Glutamatergic neuron (in vitro differentiated cells): ENCODE measurements at places on chromosomes 7 and 10.

- DNase-seq, result no peak
These were observed 71.5 kb downstream of the WAPL start for GRCh38 chr10:86449926-86450558.

- no peak for DNase-seq
These were observed 30.4 kb upstream of the GPR26 start for GRCh38 chr10:123635745-123636144.

DNA sequence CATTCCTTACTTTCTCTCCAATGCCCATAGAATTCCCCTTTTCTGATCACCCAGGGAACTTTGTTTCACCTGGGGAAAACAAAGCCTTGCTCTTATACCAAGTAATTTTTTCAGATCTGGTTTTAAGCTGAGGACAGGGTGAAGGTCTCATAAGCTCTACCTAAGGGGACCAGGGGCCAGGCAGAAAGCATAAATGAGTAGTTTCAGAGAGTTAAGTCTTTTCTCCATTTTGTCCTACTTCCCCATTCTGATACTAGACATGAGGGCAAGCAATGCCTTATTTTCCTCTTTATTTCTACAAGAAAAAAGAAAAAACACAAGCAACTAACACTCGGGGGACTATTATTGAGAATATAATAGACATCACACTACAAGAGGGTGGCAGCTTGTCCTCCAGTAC, 2.9 kb downstream of the AKR1D1 start:
- DNase-seq, result no peak

DNA sequence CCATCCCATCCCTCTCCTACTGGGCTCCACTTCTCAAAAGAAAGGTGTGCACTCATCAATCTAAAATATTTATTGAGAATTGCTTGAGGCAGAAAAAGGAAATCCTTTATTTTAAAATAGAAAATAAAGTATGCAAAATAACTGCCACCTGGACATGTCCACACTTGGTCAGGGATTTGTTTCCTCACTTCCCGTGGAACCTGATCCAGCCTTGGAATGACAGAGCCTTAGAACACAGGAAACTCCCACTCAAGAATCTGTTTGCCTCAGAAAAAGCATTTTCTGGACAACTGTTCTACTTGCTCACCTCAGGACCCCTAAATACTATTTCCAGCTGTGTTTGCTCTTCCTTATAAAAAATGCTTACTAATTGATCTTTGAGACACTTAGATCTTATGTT, 29.0 kb downstream of the AKR1C8 start:
- DNase-seq, result no peak

GRCh38 chr10:93639791-93640190, 27.5 kb downstream of the PDE6C start:
- DNase-seq, result no peak

DNA sequence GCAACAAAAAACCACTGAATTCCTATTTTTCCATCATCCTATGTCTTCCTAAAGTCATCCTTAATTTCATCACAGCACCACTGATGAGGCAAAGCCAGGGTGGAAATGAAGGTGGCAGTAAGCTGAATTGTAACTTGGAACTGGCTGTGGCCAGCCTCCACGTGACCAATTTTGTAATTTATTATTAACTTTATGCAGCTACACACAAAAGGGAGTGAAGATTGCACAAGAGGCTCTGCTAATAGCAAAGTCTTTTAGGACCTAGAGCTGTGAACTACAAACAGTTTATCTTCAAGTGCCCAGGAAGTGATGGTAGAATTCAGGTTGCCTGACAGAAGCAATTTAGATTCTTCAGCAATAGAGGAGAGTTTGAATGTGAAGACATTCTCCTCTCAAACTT, 176.4 kb downstream of the CCDC71L start:
- DNase-seq, result no peak

GRCh38 chr10:84329196-84329611, 815 bp downstream of the CCSER2 start:
- DNase-seq, result peak; percentile 60

- no peak for DNase-seq
These were observed 70.1 kb upstream of the TCERG1L start for GRCh38 chr10:131381576-131381975.

DNA sequence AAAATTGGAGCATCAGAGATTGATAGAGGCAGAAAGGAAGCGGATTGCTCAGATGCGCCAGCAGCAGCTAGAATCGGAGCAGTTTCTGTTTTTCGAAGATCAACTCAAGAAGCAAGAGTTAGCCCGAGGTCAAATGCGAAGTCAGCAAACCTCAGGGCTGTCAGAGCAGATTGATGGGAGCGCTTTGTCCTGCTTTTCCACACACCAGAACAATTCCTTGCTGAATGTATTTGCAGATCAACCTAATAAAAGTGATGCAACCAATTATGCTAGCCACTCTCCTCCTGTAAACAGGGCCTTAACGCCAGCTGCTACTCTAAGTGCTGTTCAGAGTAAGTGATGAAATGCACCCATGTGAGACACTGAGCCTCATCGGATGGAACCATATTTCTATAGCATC, 33.1 kb downstream of the STAMBPL1 start:
- DNase-seq, result peak; percentile 16

DNA sequence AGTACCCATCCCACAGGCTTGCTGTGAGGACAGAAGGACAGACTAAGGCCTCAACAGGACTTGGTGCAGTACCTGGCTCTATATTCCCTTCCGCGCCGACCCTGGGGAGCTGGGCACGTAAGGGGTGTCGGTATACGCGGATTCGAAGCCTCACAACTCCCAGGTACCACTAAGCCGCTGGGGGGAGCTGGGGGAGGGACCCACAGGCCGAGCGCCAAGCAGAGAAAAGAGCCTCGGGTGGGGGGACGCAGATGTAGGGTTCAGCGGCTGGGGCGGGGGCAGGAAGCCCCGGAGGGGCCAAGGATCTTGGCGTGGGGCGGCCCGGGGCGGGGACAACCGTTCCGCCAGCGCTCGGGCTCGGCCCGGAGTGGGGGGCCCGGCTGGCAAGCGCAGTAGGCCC, 126.4 kb upstream of the ZNF746 start:
- DNase-seq, result peak; percentile 30

- no peak for DNase-seq
These were observed 24.9 kb downstream of the MTURN start for GRCh38 chr7:30159698-30160143.
